ENCODE measurements at places on chromosomes 7 and 10.

DNA sequence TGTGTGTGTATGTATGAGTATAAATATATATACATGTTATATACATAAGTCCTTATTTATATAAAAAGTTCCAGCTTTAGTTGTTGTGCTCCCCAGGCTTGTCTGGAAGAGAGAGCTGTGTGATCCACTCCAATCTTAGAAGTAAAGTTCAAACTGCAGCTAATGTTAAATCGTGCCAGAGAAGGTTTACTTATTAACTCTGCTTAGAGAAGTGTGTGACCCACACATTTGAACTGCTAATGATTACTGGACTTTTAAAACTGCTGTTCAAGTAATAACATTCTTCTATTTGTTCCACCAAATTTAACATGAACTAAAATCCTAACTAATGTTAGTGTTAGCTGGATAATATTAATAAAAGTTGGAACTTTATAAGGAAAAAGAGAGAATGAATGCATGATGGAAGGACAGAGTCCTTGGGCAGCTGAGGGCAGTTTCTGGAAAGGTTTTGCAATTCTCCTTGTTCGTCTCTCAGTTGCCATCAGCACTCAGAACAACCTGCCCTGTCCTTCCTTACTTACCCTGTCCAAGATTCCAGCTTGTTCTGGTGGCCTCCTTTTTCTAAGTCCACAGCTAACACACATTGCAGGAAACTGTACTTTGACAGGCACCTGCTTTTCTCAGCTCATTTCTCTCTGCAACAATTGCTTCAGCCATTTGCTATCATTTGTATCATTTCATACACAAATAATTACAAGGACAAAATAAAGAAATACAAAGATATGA, 162.6 kb downstream of the FAM107B start:
- DNase-seq, result no peak

GRCh38 chr10:71575934-71576801, 143.4 kb downstream of the C10orf105 start:
- DNase-seq, result peak; percentile 78

DNA sequence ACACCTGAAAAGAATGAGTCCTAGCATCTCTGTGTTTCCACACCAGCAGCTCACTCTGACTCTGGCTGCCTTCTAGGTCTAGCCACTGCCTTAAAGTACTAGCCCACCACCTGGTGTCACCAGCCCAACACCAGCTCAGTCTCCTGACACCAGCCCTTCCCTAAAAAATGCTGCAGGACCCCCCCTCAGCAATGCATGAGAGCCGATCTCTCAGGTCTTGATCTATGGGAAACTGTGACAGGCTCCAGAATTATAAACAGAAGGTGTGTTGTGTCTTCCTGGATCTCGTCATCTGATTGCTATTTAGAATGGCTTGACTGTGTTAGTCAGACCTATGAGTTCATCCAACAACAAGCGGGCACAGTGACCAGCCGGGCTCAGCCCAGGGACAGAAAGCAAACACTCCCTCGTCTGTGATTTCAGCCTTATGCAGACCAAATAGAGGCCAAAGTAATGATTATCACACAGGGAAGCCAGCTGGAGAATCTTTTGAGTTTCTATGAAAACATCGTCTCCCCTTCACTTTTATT, 66.6 kb downstream of the CUBN start:
- no peak for DNase-seq

- no peak for DNase-seq
Measured at GRCh38 chr10:4181621-4182049, 396.6 kb upstream of the KLF6 start.

DNA sequence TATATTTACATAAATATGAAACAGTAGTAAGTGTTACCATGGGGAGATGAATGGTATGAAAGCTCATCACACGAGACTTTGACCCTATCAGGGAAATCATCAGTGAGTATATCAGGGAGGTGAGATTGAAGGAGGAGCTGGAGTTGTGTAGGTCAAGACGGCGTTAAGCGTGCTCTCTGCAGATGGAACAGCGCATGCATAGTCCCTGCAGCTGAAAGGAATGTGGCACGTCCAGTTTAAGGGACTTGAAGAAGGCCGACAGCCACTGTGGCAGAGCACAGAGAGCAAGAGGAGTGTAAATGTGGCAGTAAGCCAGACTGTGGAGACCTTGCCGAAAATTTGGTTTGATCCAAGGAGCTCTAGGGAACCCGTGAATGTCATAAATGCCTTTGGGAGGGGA, 38.9 kb downstream of the POU6F2 start:
- DNase-seq, result no peak

- no peak for DNase-seq
Measured at GRCh38 chr10:80465839-80466590, 11.9 kb downstream of the TSPAN14 start.

DNA sequence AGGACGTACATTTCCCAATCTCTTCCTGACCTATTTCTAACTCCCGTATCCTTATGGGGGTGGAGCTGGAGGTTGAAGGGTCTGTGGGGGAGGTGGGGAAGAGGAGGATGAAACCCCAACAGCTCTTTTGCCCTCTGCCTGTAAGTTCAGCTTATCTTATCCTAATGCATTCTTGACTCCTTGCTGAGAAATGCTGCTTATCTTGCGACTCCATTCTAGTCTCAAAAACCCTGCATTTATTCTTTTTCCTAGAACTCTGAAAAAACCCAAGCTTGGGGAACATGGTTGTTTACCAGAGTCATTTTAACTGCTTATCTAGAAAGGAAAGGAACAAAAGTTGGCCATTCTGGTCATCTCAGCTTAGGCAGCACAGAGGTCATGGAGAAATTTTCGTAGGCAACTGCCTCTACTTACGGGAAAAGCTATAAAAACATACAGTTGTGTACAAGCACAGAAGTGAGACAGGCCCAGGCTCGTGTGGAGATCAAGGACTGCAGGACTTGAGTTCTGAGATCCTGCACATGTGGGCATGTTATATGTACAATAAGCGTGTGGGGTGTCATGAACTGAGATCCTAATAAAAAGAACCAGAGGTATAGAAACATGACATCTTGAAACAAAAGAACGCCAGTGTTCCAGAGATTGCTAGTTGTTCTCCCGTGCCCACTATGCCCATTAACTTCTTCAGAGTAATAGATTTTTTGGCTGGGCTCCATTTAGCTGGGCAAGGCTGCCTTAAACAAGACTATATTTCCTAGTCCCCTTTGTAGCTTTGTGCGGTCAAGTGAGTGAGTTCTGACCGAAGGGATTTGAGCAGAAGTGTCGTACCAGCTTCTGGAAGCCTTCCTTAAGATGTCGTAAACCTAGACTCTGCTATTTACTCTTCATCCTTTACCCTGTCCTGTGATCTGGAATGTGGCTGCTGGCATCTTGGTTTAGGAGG, 9.6 kb downstream of the INMT start:
- DNase-seq, result no peak
